ENCODE measurements at places on chromosomes 11 and 22.

DNA sequence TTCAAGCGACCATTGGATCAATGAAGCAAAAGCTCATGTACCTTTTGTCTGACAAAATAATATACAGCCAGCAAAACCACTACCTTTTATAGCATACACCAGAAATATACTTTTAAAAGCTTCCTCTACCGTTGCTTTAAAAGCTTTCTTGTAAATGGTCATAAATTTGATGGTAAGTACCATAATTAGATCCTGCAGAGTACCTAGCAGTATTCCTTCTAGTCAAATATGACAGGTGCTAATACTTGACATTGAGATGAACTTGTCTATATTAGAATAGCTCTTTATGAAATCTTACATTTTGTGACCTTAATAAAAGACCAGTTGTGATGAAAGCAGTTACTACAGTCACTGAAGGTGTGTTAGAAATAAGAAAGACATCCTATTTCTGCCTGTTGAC is 340.5 kb upstream of the ANO3 start:
- no peak for DNase-seq

GRCh38 chr11:69154938-69155301 is 815 bp upstream of the SMIM38 start:
- DNase-seq = no peak

DNA sequence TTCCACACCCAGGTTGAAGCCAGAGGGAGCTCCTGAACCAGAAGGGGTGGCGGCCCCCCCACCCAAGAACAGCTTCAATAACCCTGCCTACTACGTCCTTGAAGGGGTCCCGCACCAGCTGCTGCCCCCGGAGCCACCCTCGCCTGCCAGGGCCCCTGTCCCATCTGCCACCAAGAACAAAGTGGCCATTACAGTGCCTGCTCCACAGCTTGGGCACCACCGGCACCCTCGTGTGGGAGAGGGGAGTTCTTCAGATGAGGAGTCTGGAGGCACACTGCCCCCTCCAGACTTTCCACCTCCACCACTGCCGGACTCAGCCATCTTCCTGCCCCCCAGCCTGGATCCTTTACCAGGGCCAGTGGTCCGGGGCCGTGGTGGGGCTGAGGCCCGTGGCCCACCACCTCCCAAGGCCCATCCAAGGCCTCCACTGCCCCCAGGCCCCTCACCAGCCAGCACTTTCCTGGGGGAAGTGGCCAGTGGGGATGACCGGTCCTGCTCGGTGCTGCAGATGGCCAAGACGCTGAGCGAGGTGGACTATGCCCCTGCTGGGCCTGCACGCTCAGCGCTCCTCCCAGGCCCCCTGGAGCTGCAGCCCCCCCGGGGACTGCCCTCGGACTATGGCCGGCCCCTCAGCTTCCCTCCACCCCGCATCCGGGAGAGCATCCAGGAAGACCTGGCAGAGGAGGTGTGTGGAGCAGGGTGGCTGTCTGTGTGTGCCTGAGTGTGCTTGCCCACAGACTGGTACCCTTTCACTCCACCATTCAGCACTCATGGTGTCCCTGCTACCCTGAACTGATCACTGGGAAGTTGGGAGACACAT is 6.7 kb downstream of the PHOX2A start:
- DNase-seq = no peak

DNA sequence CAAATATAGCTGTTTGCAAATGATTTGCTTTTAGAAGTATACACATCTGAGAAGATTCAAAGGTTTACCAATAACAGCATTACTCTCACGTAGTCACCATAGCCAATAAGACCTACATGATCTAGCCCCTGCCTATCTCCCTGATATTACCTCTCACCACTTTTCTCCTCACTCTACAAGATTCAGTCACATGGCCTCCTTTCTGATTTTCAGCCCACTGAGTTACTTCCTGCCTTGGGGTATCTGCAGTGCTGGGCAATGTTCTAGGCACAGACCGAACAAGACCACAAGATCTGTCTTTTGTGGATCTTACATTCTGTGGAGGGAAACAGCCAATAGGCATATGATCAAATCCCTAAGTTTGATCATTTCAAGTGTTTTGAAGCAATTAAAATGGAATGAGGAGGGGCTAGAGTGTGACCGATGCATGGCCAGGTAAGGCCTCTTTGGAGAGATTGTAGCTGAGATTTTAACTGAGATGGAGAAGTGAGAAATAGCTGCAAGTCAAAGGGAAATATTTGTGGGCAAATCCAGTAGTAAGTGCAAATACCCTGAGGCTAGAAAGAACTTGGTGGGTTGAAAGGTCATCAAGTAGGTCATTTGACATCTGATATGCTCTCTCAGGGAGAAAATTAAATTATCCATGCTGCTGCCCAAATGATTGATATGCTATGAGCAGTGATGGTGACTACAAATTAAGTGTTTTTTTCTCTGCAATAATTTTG is 43.1 kb downstream of the ARL14EP start:
- no peak for DNase-seq

DNA sequence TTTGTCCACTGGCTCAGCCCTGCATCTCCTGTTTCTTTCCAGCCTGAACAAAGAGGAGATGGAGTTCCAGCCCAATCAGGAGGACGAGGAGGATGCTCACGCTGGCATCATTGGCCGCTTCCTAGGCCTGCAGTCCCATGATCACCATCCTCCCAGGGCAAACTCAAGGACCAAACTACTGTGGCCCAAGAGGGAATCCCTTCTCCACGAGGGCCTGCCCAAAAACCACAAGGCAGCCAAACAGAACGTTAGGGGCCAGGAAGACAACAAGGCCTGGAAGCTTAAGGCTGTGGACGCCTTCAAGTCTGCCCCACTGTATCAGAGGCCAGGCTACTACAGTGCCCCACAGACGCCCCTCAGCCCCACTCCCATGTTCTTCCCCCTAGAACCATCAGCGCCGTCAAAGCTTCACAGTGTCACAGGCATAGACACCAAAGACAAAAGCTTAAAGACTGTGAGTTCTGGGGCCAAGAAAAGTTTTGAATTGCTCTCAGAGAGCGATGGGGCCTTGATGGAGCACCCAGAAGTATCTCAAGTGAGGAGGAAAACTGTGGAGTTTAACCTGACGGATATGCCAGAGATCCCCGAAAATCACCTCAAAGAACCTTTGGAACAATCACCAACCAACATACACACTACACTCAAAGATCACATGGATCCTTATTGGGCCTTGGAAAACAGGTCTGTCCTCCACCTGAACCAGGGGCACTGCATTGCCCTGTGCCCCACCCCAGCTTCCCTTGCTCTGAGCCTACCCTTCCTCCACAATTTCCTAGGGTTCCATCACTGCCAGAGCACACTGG is 5.0 kb downstream of the FTH1 start:
- DNase-seq = no peak

DNA sequence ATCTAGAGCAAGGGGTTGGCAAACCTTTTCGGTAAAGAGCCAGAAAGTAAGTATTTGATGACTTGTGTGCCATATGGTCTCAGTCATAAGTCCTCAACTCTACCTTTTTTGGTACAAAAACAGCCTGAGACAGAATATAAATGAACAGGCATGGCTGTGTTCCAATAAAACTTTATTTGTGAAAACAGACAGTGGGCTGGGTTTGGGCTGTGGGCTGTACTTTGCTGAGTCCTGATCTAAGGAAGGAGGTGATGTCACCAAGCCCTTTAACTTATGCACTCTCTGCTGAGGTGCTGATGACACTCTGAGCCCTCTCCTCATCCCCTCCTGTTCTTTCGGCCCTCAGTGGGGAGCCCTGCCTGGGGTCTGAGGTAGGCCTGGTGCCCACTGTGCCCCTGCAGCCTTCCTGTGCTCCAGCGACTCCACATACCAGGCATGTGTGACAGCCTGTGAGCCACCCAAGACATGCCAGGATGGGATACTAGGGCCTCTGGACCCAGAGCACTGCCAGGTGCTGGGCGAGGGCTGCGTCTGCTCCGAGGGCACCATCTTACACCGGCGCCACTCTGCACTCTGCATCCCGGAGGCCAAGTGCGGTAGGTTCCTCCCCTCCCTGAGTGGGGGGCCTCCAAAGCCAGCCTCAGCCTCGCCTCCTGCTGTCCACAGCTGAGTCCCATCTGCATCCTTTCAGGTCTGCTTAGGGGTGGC is 85.9 kb upstream of the MYOD1 start:
- no peak for DNase-seq

- no peak for DNase-seq
Observed at GRCh38 chr11:22304337-22304961, 33.7 kb upstream of the SLC17A6 start.

DNA sequence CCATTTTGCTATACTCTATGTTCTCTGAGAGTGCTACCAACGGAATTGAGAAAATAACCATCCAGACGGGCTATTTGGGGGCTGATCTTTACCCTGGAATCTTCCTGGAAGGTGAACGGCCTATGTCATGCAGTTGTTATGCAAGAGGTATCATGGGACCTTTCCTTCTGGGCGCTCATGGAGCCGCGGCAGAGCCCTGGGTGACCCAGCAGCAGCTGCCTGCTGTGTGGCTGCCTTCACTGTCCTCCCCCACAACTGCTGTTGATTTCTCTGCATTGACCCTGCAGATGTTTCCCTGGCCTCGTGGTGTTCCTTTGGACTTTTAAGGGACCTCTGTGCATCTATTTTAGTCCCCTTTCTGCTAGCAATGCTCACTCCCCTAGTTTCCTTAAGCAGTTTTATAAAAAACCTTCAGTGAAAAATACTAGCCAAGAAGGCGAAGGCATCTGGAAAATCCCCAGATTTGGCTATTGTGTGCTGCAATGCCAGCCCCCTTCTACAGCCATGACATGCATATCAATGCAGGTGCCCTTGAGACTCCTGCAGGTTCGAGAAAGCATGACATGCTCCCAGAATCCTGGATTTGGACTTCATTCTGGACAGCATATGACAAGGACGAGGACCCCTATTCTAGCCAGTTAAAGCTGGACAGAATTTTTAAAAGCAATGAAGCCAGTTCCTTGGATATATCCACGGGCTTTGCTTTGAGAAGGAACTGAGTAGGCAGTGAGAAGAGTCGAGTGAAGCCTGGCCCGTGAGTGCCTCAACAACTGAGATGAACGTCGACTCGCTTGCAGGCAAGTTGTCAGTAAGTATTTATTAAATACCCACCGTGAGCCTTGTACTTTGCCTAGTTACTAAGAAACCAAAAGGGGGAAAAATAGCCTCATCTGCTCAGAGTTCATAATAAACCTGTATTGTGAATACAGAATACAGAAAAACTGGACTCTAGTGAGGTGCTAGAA is at the start of gene SLC25A18:
SLC25A18 (plus strand) TSS at position 593 of the 965 bp plus-strand sequence. CDS start 16,447 bp downstream, outside the sequence.
- DNase-seq = no peak

GRCh38 chr11:95338430-95338991 is 107.5 kb upstream of the SESN3 start:
- DNase-seq = no peak

- DNase-seq = no peak
Observed at GRCh38 chr11:118370774-118371173, 11.4 kb downstream of the UBE4A start.

DNA sequence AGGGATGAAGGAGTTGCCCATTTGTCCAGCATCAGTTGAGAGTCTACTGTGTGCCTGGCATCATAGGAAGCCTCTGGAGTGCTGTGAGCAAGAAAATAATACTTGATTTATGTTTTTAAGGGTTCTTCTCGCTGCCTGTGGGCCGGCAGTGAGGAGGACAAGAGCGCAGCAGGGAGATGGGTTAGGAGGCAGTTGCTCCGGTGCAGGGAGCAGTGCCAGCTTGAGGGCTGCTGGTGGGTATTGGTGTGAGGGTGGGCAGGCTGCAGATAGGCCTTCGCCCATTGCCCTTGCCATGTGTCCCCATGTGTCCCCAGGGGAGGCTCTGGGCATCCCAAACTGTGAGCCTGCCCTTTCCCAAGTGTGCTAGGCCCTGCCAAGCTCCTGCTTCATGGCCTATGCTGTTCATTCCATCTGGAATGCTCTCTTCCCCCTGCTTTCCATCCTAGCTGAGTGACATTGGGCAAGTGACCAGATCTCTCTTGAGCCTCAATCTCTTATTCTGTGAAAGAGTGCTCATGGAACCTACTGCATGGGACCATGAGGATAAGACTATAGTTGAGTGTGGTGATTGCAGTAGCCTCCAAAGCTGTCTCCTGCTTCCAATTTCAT is 19.8 kb downstream of the BMAL1 start:
- DNase-seq = no peak

- DNase-seq = no peak
Observed at GRCh38 chr11:134513585-134514120, 101.6 kb upstream of the B3GAT1 start.

GRCh38 chr11:118434553-118435289 is 1.6 kb upstream of the KMT2A start:
- DNase-seq = peak; percentile 30

DNA sequence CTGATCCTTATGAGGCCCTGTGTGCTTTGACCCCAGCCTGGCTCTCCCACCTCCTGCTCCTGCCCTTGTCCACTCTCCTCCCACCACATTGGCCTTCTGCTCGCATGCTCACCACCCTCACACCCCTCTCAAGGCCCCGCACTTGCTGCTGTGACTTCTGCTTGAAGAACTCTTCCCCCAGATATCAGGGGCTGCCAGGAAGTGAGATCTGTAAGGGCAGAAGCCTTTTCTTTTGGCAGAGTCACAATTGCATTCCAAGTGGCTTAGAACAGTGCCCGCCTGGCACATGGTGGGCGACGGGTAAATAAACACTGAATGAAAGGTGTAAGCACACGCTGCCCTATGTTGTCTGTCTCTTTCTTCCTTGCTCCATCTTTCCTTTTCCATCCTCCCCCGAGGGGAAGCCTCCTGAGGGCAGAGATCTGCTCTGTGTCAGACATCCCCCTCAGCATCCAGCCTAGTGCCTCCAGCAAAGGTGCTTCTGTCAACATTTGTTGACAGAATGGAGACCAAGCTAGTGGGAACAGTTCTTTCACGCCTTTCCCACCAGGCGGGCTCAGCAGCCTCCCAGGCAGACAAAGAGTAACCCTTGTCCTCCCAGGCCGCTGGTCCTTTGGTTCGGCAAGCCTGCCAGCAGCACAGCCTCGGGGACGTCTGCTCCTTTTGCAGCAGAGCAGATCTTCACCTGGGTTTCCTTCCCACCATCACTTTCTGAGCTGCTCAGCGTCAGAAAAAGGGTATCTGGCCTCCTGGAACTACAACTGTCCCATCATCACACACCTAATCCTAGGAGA is 10.0 kb upstream of the PEX26 start:
- no peak for DNase-seq

GRCh38 chr22:43592476-43592875 is 180.7 kb downstream of the MPPED1 start:
- no peak for DNase-seq

DNA sequence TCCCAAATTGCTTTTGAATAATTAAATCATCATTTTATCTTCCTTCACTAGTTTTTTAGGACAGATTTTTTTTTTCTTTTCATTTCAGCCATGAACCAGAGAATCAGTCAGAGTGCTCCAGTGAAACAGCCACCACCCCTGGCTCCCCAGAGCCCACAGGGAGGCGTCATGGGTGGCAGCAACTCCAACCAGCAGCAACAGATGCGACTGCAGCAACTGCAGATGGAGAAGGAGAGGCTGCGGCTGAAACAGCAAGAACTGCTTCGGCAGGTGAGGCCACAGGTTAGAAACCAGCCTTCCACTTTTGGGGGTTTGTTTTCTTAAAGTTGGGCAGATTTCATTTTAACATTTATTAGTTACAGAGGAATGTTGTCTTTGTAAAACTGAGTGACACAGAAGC is 95.6 kb downstream of the YAP1 start:
- DNase-seq = no peak

- DNase-seq = no peak
Observed at GRCh38 chr11:128532016-128532571, 55.3 kb downstream of the ETS1 start.
